Hematopoietic multipotent progenitor cell treated with erythropoietin and hydrocortisone succinate and interleukin-3 and kit ligand, for 15 days (in vitro differentiated cells): ENCODE measurements at places on chromosomes 5 and 9.

DNA sequence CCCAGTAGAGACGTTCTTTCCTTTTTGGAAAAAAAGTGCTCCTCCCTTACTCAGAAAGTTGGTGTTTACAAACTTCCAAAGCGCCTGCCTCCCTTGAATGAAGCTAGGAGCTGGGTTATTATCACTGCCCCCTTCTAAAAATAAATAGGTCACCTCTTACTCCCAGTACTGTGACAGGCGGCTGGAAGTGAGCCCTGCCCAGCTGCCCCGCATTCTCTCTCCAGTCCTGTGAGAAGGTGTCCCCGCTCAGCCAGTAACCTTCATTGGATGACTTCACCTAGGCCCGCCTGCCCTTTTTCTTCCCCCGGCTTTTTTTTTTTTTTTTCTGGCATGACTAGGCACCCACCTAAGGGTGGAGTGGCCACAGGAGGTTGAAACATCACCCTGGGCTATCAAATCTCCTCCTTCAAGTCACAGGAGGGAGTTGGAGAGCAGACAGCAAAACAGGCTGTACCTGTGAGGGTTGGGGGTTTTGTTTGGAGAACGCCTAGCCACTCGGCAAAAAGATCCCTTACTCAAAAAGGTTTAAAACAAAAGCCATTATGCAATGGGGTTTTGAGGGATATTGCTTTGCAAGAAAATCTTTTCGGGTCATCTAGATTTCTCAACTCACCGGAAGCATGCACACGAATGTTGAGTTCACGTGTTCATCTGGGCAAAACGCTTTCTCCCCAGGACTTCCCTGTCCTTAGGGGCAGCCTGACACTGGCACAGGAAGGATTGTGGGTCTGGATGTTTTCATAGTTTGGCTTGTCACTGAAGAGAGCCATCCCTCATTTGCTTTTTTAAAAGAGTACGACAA lies 43.3 kb upstream of the ZNF622 start:
- no peak for DNase-seq

DNA sequence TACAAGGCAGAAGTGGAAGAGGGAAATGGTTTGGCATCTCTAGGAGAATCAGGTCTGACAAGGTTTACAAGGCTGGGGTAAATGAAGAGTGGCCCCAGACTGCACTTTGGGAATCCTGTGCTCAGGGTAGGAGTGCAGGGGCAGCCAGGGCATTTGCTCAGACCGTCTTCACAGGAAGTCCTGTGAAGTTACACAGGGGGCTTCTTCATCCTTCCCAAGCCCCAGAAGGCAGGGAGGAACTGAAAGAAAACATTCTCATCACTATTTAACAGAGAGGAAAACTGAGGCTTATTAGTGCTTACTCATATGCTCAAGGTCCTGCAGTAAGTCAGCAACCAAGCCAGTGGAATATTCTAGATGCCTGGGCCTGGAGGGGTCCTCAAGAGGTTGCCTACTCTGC lies 80.7 kb downstream of the NRG2 start:
- no peak for DNase-seq

DNA sequence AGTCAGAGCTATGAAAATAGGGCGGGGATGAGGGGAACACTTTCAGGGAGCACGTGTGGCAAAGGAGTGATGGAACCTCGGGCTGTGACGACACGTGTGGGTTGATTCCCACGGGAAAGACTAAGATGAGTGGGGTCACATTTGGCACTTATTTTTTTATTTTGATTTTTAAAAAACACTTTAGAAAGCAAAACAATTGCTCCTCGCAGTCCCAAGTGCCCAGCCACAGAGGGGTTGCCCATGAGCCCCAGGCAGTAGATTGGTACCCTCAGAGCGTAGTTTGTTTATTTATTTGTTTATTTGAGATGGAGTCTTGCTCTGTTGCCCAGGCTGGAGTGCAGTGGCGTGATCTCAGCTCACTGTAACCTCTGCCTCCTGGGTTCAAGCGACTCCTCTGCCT lies 69.7 kb downstream of the WNK2 start:
- no peak for DNase-seq

DNA sequence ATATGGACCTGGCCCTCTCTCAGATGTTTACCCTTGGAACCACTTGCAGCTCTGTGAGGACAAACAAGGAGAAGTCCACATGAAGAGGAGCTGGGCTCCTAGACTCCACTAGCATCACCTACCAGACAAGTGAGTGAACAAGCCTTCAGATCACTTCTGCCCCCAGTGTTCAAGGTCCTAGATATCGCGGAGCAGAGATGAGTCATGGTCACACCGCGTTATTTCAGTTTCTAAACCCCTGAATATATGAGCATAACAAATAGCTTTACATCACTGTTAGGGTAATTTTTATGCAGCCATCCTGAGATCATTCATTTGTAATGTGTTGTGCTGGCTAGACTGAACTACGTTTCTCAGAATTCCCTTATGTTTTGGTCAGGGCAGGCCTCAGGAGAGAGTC lies 77.0 kb upstream of the DAP start:
- no peak for DNase-seq

DNA sequence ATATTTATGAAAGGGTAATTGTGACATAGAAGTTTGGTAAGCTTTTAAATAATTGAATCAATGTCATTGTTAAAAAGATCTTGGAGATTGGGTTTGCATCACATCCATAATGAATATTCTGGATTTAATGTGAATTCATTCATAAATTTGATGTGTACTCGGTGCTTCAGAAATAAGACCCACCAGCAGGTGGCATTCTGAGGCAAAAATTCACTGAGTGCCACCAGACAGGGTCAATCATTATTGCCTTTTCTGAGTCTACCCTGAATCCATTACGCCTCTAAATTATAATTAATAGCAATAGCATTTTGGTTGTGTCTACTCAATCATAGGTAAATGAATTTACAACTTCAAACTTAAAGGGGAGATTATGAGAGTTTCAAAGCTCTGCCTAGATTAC lies 1.0 kb downstream of the TRPC7 start:
- DNase-seq = no peak

DNA sequence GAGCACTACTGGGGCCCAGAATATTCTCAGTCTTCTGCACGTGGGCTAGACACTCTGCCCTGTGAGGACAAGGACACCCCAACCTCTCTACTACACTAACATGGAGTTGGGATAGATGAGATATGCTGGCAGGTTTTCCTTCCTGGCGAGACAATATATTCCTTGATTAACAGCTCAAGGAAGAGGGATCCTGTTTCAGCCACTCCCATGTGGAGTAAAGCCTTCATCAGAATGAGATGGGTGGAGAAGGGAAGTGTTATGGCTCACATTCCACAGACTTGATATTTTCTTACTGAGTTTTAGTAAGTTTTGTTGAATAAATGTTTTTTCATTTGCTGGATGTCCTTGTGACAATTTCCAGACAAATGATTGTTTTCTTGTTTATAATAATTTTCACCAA lies 1187.6 kb downstream of the CDH12 start:
- no peak for DNase-seq

GRCh38 chr5:102753889-102754766 lies 977 bp upstream of the PAM start:
- no peak for DNase-seq

DNA sequence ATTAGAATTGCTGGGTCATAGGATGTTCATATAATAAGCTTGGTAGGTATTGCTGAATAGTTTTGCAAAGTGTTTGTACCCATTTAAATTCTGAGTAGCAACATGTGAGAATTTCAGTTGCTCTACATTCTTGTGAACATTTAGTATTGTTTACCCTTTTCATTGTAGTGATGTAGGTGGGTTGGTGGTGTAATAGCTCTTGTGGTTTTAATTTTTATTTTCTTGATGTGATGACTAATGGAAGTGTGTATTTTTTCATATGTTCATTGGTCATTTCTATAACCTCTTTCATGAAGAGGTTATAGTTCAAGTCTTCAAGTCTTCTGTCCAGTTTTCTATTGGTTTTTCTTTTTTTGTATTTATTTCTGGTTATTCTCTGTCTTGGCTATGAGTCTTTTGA lies 34.4 kb downstream of the RASA1 start:
- no peak for DNase-seq

DNA sequence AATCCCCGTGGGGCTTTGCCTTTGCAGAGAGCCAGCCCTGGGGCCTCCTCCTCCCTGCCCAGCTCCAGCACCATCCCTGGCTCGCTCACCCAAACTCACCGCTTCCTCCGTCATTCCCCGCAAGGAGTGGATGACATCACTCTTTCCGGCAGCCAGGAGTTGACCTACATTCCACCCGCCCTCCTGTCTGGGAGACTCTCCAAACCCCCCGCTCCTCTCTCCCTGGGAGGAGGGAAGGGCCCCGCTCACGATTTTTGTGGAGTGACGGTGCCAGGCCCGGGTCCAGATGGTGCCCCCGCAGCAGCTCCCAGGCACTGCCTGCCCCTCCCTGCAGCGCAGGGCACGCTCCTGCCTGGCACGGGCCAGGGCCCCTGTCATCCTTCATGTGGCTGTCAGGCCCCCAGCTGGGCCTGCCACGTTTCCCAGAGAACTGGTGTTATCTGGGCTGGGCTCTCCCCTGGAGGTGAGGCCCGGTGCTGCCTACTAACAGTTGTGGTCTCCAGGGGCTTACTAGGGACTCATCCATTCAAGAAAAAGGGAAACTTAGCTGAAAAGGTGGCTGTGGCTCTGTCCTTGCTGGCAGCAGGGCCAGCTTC lies 52.3 kb downstream of the NTNG2 start:
- DNase-seq = no peak

DNA sequence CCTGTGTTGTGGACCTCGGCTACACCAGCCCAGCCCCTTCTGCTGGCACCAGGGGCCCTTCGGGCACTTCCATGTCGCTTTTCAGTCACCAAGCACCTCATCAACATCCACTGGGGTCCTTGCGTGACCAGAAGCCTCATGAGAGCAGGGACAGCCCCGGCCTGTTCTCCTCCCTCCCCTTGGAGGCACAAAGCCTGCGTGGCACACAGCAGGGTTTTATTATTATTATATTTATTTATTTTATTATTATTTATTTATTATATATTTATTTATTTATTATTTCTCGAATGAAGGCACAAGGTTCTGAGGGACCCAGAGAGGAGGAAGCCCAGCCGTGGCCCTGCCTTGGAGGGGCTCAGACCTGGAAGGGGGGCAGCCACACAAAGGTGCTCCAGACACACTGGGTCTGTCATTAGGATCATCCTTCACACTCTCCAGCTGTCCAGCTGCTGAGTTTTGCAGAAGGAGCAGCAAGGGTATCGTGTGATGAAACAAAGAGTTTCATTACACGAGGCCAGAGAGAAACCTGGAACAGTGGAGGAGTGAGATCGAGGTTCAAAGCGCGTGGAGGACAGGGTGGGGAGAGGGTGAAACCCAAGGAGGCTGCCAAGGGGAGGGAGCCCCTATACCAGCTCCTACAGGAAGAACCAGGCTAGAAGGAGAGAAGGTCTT lies 5.2 kb downstream of the VAV2 start:
- DNase-seq = no peak

- no peak for DNase-seq
These were observed 18.7 kb downstream of the NIPAL4 start for GRCh38 chr5:157478726-157479125.

DNA sequence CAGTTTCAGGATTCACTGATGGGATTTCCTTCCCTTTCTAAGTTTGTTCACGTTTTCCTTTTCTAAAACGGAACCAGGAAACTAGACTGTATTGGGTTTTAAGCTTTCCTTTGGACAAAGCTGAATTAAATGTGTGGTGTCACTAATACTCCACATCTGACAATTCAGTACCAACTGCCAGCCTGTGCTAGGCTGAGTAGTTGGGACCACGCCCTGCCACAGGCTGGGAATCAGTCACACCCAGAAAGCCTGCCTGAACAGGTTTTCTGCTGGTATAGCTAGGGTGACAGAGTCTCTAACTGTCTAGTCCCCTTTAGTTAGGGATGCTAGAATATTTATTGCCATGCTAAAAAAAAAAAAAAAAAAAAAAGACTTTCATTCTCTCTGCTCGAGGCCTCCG lies 15.6 kb downstream of the SPACA9 start:
- DNase-seq = peak; percentile 84

GRCh38 chr5:102789469-102789868 lies 34.4 kb downstream of the PAM start:
- DNase-seq = no peak

DNA sequence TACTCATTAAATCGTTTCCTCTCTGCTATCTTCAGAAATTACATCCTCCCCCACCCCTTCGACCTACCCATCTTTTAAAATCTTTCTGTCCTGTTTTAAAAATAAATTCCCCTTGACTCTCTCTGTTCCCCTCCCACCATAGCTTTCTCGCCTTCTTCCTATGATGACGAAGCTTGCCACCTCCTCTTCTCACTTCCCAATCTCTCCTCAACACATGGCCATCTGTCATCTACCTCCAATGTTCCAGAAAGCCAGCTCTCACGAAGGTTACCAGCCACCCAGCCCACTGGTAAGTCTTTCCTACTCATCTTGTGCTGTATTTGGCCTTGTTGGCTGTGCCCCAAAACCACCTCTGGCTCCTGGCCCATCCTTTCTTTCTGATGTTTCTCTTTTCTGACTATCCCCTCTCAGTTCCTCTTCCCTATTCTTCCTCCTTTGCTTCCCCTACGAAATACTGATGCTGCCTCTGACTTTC lies 346.3 kb downstream of the ENC1 start:
- no peak for DNase-seq

- no peak for DNase-seq
These were observed 876.3 kb upstream of the CTNND2 start for GRCh38 chr5:12780536-12780935.

GRCh38 chr5:5348576-5348975 lies 73.9 kb upstream of the ICE1 start:
- no peak for DNase-seq

DNA sequence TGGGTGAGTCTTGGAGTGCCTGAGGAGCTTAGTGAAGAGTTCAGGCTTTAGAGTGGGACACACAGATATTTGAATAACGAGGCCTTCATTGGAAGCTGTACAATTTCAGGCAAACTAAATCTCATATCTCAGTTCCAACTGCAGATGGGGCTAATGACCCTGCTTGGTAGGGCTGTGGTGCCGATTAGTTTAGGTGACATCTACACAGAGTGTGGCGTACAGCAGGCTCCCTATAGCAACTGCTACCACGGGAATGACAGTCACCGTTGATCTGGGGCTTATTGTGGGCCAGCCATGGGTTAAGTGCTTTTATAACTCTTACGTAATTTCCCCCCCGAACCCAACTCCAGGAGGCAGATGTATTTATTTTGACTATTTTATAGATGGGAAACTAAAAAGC lies 70.8 kb downstream of the FAT2 start:
- no peak for DNase-seq

- DNase-seq = peak; percentile 45
These were observed 1.3 kb upstream of the IQGAP2 start for GRCh38 chr5:76401801-76402250.

DNA sequence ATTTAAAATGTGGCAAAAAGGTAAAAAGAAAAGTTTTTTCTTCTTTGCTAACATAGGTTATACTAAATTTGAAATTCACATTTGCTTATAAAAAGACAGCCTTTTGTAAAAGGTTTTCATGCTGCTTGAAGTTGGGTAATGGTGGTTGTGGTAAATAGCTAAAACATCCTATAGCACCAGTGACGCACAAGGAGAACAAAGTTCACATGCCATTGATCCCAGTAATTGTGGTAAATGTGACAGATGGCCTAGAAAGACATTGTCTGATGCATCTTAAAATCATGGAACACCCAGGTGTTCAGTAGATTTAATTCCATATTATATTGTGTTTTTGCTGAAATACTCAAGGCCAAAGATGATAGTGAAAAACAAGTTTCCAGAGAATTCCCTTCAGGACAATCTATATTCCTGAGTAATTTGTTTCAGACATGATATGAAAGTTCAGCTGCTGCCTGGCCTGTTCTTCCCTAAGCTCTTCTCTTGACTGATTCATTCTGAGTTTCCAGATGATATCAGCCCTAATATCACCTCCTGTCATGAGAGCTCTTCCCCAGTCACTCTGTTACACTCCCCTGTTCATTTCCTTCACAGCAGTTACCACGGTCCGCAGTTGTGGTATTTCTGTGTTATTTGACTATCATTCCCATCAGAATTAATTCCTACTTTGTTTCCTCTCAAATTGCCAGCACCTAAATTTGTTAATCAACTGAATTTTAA lies 4.6 kb upstream of the FBXL17 start:
- DNase-seq = no peak
